Naive B cell (primary cell): ENCODE measurements at places on chromosomes 2 and 18. TPM values are rescaled to one million over a fixed set of nuclear protein-coding genes. Genes with fewer than 3 reads are reported as not detected.

Gene IL37
- polyA plus RNA-seq = not detected

GRCh38 chr2:15939854-15940660 lies at the start of gene MYCN:
Gene MYCN, plus strand, starts transcription at chr2:15940550. Its CDS starts 1,515 bp downstream, at chr2:15942065.
- peaks cover 70% of the 10 kb centered on the region for H3K27me3 ChIP-seq
- DNase-seq = no peak
- no peak within 1 kb of the TSS for H3K27ac ChIP-seq
- H3K36me3 ChIP-seq = no peaks in the 10 kb centered on the region

DNA sequence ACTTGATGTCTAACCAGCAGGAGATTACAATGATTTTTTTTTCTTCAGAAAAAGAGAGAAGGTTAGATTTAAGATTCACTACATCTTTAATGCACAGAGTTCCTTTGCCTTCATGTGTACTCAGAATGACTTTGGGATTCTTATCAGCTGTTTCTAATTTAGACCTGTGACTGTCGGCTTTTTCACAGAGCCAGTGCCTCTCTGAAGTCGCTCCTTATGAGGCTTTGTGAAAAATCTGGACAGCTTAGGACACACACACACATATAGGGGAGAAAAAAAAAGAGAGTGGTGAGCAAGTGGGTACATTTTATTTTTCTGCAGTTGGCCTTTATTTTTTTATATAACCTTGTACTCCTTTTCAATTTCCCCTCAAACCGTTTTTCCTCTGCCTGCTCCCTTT lies 893.1 kb upstream of the CELF4 start:
- H3K4me3 ChIP-seq = no peak overlapping the region
- H3K4me1 ChIP-seq = no peaks in the 10 kb centered on the region
- no peaks in the 10 kb centered on the region for H3K27me3 ChIP-seq
- no peak overlapping the region for H3K27ac ChIP-seq

Gene GPR45
- not detected for polyA plus RNA-seq

DNA sequence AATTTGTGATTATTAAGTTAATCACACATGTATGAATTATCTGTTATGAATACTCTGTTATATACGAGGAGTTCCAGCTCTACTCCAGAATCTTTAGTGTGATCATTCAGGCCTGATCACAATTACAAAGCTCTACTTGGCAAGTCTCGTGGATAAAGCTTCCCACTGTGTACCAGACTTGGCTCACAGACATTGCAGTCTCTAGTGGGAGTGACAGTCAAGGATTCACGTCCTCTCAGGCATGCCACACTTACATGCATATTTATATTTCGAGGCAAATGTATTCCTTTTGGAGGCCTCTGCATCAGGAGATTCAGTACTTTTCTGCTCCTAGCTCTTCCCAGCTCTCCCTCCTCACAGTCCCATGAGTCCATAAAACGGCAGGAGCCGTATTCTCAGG lies 403.4 kb upstream of the CDH7 start:
- no peaks in the 10 kb centered on the region for H3K27me3 ChIP-seq
- no peaks in the 10 kb centered on the region for H3K4me1 ChIP-seq
- no peak overlapping the region for H3K27ac ChIP-seq
- H3K36me3 ChIP-seq = no peaks in the 10 kb centered on the region

Gene PLA2R1
- polyA plus RNA-seq = not detected

DNA sequence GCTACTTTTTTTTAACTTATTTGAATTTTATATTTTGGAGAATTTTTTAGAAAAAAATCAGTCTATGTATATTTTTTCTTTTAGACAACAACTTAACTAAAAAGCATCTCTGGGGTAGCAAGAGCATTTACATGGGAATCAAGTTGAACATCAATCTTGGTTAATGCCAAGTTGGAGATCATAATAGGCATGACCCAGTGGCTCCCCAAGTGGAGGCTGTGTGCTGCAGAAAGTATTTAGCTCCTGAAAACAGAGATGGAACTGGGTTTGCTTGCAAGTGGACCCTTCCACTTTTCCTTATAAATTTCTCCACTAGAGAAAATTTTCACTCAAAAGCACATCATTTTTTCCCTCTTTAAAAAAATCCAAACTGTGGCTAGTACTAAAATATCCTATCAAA lies 23.9 kb upstream of the CAVIN2 start:
- no peak overlapping the region for H3K27ac ChIP-seq
- no peak for DNase-seq
- no peaks in the 10 kb centered on the region for H3K4me1 ChIP-seq

GRCh38 chr2:42153944-42154581 lies 15.1 kb upstream of the EML4 start:
- peaks cover 9% of the 10 kb centered on the region for H3K4me1 ChIP-seq
- peaks cover 3% of the 10 kb centered on the region for H3K36me3 ChIP-seq
- no peak for DNase-seq
- no peak overlapping the region for H3K4me3 ChIP-seq
- no peak overlapping the region for H3K27ac ChIP-seq
- no peaks in the 10 kb centered on the region for H3K27me3 ChIP-seq

DNA sequence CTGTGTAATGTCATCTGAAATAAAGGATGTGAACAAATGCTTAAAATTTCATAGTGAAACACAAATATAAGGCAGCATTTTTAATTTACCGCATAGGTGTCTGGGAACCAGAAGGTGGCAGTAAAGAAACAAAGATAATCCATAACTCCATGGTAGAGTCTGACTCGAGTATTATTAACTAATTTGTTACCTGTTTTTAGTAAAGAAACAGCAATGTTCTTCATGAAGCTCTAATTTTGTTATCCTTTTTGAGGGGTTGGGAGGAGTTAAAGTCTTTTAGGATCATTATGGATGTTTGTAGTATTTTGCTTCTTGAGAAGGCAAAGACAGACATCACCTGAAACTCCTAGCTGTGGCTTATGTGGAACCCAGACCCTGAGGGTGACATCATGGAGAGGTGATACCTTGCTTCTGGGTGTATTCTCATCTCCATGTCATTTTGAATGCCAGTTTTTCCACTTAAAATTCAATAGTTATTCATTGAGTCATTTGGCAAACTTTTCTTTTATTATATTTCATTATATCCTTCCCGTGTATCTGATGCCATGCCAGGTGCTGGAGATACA lies 286.2 kb upstream of the EPAS1 start:
- H3K4me3 ChIP-seq = no peak overlapping the region
- no peak overlapping the region for H3K27ac ChIP-seq
- no peaks in the 10 kb centered on the region for H3K4me1 ChIP-seq
- peak; percentile 3 for DNase-seq

Gene TMEM169
- not detected for polyA plus RNA-seq

DNA sequence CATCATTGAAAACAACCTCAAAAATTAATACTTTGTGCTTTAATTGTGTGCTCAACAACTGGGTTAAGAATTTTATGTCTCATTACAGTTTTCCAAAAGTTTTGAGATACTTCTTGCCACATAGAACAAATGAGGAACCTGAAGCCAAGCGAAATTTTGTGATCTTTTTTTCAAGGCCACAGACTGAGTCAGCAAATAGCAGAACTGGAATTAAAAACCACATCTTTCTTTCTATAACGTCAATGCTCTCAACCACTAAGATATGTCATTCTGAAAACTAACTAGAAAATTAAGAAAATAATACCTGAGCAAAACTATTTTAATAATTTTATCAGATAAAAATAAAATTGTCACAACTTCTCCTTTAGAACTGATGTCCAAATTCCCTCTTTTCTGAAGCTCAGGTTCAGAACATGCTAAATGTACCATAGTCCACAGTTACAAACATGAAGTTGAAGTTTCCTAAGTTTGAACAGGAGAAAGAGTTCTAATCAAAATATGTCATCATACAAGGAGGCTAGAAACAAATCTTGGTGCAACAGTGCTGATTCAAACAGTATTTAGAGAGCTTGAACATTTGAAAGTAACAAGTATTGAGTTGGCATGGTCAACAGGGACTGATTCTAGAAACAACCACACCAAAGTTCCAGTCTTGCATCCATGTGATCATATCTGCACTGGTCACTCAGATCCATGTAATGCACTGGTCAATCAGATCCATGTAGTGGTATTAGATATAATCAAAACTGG lies 27.6 kb upstream of the CALCRL start:
- no peaks in the 10 kb centered on the region for H3K27me3 ChIP-seq
- H3K4me1 ChIP-seq = no peaks in the 10 kb centered on the region
- H3K4me3 ChIP-seq = no peak overlapping the region
- H3K27ac ChIP-seq = no peak overlapping the region
- DNase-seq = no peak
- H3K36me3 ChIP-seq = no peaks in the 10 kb centered on the region

Gene LYG2
- polyA plus RNA-seq = not detected

Gene ITSN2
- polyA plus RNA-seq = 102 TPM

Gene TBR1
- polyA plus RNA-seq = not detected

DNA sequence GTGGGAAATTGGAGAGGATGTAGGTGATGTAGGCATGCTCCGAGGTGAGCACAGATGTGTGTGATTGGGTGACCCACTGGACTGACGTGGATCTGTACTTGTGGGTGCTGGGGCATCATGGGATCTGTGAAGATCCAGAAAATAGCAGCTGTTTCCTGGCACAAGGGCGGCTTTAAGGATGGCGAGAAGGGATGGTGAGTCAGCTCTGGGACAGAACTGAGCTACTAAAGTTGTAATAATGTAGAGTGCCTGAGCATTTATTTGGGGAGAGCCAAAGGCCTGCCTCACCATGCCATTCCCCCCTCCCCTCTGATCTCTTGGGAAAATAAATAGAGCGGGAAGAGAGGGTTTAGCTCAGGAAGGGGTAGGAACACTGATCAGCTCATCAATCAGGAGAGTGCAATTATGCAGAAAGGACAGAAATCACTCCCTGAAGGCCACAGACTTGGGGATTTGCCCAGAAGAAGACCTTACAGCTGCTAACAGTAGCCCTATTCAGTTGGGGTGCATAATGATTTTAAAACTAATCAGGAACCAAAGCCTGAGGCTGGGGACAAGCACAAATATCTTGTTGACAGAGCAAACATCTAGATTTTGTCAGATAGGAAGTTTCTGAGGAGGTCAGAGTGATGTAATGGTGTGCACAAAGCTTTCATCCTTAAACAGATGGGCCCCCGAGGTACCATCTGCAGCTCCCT lies 30.3 kb downstream of the TANC1 start:
- H3K36me3 ChIP-seq = no peaks in the 10 kb centered on the region
- H3K4me1 ChIP-seq = peaks cover 4% of the 10 kb centered on the region
- DNase-seq = no peak
- no peak overlapping the region for H3K4me3 ChIP-seq

Gene TSPYL6
- not detected for polyA plus RNA-seq

- H3K27me3 ChIP-seq = no peaks in the 10 kb centered on the region
- no peaks in the 10 kb centered on the region for H3K4me1 ChIP-seq
- H3K27ac ChIP-seq = no peak overlapping the region
- H3K4me3 ChIP-seq = no peak overlapping the region
Observed at GRCh38 chr2:153311432-153311831, 167.1 kb downstream of the RPRM start.

Gene SP140
- 73.5 TPM for polyA plus RNA-seq

GRCh38 chr2:70643715-70644114 lies 90.1 kb upstream of the TGFA start:
- peaks cover 22% of the 10 kb centered on the region for H3K27me3 ChIP-seq
- H3K36me3 ChIP-seq = no peaks in the 10 kb centered on the region
- no peak overlapping the region for H3K27ac ChIP-seq
- H3K4me3 ChIP-seq = peak overlapping the region; percentile 62

Gene SERPINB3
- not detected for polyA plus RNA-seq

Gene FEV
- not detected for polyA plus RNA-seq

GRCh38 chr2:134163336-134163735 lies 90.5 kb upstream of the MGAT5 start:
- DNase-seq = no peak
- H3K27me3 ChIP-seq = no peaks in the 10 kb centered on the region
- peak overlapping the region; percentile 57 for H3K27ac ChIP-seq
- H3K36me3 ChIP-seq = no peaks in the 10 kb centered on the region
- H3K4me3 ChIP-seq = no peak overlapping the region

- peak; percentile 23 for DNase-seq
- peaks cover 28% of the 10 kb centered on the region for H3K4me1 ChIP-seq
- no peaks in the 10 kb centered on the region for H3K27me3 ChIP-seq
- H3K27ac ChIP-seq = peak overlapping the region; percentile 83
Observed at GRCh38 chr2:196413821-196414274, 225.7 kb upstream of the CCDC150 start.

DNA sequence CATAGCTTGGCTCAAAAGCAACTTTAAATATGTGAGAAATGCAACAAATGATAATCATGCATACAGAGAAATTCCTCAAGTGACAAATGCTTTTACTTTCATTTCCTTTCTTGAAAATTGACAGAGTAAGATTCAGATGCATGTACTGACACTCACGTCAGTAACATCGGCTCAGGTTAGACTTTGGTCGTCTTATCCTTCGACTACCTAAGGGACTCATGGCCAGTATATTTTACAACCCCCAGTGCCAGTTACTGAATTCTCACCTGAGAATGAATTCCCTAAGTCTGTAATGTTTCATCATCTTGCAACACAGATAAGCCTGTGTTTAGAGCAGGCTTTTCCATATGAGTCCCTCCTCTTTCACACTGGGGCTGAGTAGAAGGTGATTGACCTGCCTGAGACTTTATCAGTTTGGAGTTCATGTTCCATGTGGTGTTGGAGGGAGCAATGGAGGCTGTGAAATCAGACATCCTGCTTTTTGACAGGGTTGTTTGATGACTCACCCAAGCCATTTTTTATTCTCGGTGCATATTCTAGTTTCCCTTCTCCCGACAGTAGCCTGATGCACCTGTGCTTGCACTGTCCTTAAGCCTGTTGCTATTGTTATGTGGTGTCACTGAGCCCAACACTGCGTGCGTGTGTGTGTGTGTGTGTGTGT lies 30.5 kb upstream of the ATP8B1 start:
- H3K27ac ChIP-seq = peak overlapping the region; percentile 81
- no peaks in the 10 kb centered on the region for H3K27me3 ChIP-seq
- peaks cover 24% of the 10 kb centered on the region for H3K36me3 ChIP-seq
- peak overlapping the region; percentile 75 for H3K4me3 ChIP-seq
- H3K4me1 ChIP-seq = peaks cover 65% of the 10 kb centered on the region

DNA sequence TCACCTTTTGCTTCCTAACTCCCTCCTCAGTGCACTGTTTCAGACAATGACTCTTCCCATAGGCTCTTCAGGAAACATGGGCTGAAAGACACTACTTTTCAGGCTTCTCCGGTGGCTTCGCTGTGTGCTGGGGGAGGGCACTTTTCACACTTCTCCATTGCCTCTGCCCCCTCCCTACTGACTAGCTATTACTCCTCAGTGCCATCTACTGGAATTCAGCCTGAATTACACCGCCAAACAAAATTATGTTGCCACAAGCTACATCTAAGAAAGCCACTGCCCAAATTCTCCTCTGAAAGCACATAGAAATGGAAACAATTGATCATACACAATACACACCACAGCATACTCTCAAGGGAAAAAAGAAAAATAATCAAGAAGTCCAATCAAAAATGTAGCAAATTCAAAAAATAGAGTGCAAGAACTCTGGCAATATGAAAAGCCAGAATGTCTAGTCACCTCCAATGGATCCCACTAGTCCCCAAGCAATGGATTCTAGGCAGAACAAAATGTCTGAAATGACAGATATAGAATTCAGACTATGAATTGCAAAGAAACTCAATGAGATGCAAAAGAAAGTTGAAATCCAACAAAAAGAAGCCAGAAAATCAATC lies 1139.4 kb upstream of the GYPC start:
- no peaks in the 10 kb centered on the region for H3K36me3 ChIP-seq
- no peak for DNase-seq
- no peaks in the 10 kb centered on the region for H3K27me3 ChIP-seq
- no peak overlapping the region for H3K27ac ChIP-seq
